ENCODE measurements at places on chromosomes 4 and X. TPM values are rescaled to one million over a fixed set of nuclear protein-coding genes. Genes with fewer than 3 reads are reported as not detected.

CCDC120 gene
- total RNA-seq = 1.4 TPM

VCX gene
- not detected for total RNA-seq

FGG gene
- 3.2 TPM for total RNA-seq

KCTD8 gene
- total RNA-seq = 0.58 TPM

INTU gene
- total RNA-seq = 3.5 TPM

NPY1R gene
- not detected for total RNA-seq

EXOSC9 gene
- total RNA-seq = 27.1 TPM

ZNF185 gene
- 2.5 TPM for total RNA-seq

ZIC3 gene
- total RNA-seq = not detected

F8A1 gene
- total RNA-seq = 8.4 TPM

IQSEC2 gene
- total RNA-seq = 17.2 TPM

VGLL1 gene
- not detected for total RNA-seq

NAP1L3 gene
- total RNA-seq = 0.86 TPM

UGT2A3 gene
- not detected for total RNA-seq

PRIMPOL gene
- total RNA-seq = 17.7 TPM

LGI2 gene
- not detected for total RNA-seq

ITM2A gene
- not detected for total RNA-seq

NELFA gene
- total RNA-seq = 25.7 TPM

RTL9 gene
- total RNA-seq = 0.18 TPM

CORIN gene
- total RNA-seq = 44.7 TPM

BANK1 gene
- total RNA-seq = not detected

CT45A2 gene
- not detected for total RNA-seq

FGFBP1 gene
- not detected for total RNA-seq

PAK3 gene
- 0.58 TPM for total RNA-seq

PLAC8 gene
- total RNA-seq = 2.6 TPM

ZNF711 gene
- 0.29 TPM for total RNA-seq

CENPVL2 gene
- not detected for total RNA-seq

SFRP2 gene
- not detected for total RNA-seq

APBB2 gene
- 105 TPM for total RNA-seq

CTAG1B gene
- total RNA-seq = not detected

IL13RA2 gene
- 15.2 TPM for total RNA-seq

RTL3 gene
- total RNA-seq = under 0.01 TPM

NUDT11 gene
- 13.0 TPM for total RNA-seq

UGT2A1 gene
- total RNA-seq = not detected

CCDC158 gene
- total RNA-seq = not detected

HDX gene
- 8.5 TPM for total RNA-seq

THOC2 gene
- total RNA-seq = 37.5 TPM

SLC7A11 gene
- 34.9 TPM for total RNA-seq

CT47B1 gene
- total RNA-seq = not detected

PRDM5 gene
- total RNA-seq = 6.3 TPM

AFP gene
- total RNA-seq = 1.2 TPM

PRRG1 gene
- 10.7 TPM for total RNA-seq

TLR2 gene
- total RNA-seq = not detected

SPATA18 gene
- total RNA-seq = 9.4 TPM

FAM47E gene
- under 0.01 TPM for total RNA-seq

TEX13C gene
- total RNA-seq = not detected

SORCS2 gene
- total RNA-seq = not detected

SGMS2 gene
- total RNA-seq = 39.8 TPM

BBS7 gene
- 17.9 TPM for total RNA-seq

STAP1 gene
- total RNA-seq = not detected

BTK gene
- total RNA-seq = not detected

RPA4 gene
- not detected for total RNA-seq

HPGDS gene
- total RNA-seq = not detected

NLGN3 gene
- not detected for total RNA-seq
